Activated naive CD4-positive, alpha-beta T cell (primary cell): ENCODE measurements at places on chromosomes 12 and 14.

DNA sequence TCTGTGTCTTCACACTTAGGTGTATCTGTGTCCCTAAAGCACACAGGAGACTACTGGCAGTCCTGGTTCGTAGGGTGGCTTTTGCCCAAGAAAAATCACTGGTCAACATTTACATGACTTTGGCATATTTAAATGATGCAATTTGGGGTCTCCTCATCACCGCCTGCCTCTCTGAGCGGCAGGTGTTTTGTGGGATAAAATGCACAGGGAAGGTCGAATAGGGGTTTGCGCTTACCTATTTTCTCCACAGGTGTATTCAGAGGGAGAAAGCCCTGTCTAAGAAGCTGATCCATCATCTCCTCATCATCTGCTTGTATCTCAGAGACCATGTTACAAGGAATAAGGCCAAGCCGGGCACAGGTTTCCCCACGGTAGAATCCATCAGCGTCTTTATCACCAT, 74.7 kb downstream of the PIWIL1 start:
- no peak for DNase-seq

GRCh38 chr12:86634456-86635410, 378.5 kb upstream of the MGAT4C start:
- DNase-seq: no peak

DNA sequence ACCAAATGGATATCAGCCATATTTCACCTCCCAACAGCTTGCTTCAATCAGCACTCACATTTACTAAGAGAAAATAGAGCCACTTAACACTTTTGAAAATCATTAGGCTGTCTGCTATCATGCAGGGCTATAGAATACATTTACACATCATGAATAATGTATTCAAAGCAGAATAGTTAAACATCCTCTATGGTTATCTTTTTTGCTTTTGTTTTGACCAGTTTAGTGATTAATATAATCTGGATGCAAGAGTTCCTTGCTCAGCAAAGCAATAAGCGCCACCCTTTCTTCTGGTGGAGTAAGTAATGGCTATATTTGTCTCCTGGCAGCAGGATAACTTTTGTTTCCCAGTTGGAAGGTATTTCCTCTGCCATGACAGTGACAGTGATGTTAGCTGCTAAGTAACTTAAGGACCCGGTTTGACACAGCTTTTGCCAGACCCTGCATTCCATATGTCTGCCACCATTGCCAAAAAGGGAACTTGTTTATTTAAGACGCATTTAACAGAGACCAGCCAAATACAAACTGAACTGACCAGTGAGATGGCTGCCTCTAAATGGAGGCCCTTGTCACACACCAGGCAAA, 70.3 kb upstream of the NR2C1 start:
- DNase-seq: no peak

DNA sequence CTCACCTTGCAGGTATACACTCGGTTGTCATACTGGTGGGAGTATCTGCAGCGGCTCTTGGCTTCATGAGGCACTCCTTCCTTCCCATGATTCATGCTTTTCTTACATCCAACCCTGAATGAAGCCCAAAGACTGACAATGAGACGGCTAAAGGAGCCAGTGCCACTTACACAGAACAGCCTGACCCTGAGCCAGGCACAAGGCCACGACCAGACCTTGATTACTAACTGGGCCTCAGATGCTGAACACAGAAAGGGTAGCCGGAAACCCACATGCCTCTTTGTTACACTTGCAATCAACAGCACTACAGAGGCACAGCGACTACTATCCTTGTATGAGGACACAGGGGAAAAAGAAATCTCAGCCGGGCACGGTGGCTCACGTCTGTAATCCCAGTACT, 48.0 kb downstream of the ZFYVE1 start:
- no peak for DNase-seq

DNA sequence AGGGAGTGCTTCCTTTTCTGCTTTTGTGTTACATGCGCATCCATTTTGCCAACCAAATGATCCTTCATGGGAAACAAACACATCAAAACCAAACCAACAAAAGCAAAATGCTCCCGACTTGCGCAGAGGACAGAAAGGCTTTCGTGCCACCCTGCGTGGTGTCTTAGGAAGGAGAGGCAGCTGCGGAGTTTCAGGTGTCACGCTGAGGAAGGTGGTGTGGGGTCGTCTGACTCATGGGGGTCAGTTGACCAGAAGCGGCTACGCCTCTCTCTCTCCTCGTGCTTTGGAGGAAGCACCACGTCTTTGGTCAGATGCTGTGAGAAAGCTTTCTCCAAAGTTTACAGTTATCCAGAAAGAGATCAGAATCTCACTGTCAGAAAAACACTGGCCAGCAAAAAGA, 7.9 kb downstream of the EMP1 start:
- DNase-seq: no peak

GRCh38 chr12:12987421-12987820, 12.6 kb downstream of the HEBP1 start:
- no peak for DNase-seq

GRCh38 chr14:38755036-38755435, 348.0 kb downstream of the SEC23A start:
- DNase-seq: no peak

DNA sequence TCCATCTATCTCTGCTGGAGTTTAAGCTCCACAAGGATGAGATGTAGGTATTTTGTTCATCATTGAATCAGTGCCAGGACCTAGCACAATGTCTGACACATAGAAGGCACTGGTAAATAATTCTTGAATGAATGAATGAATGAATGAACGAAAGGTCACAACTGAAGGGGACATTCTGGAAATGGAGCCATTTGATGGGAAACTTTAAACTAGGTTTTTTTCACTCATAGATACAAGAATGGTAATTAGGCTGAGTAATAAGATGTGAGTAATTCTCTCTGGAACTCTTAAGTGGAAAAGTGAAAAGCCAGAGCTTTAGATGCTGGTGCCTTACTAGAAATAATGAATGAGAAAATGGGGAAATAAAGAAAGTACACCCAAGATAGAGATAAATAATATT, 44.3 kb downstream of the SCN8A start:
- no peak for DNase-seq

DNA sequence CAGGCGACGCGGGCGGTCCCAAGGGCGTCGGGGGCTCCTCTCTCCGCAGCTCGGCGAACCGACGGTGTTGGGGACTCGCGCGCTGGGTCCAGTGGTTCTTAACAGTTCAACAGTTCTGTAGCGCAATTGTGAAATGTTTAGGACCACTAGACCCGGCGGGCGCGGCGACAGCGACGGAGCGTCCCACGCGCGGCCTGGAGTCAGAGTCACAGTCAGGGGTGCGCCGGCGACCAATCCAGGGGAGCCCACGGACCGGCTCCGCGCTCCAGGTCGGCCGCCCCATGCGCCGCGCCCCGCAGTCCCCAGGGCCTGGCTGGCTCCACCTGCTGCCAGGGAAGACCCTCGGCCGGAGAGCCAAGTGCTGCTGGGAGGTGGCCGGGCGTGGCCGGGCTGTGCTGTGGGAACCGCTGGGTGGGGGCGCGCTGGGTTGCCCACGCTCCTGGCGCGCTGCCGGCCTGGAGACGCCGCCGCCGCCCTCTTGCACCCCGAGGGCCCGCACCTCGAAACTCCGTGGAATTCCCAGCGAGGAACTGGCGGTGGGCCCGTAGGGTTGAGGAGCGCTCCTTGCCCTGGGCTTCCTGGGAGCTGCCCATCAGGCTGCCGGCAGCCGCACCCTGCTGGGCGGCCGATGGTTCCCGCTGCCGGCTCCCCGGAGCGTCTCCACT, 20.9 kb upstream of the KIF26A start:
- DNase-seq: no peak

GRCh38 chr12:117067016-117067415, 32.2 kb downstream of the TESC start:
- no peak for DNase-seq

DNA sequence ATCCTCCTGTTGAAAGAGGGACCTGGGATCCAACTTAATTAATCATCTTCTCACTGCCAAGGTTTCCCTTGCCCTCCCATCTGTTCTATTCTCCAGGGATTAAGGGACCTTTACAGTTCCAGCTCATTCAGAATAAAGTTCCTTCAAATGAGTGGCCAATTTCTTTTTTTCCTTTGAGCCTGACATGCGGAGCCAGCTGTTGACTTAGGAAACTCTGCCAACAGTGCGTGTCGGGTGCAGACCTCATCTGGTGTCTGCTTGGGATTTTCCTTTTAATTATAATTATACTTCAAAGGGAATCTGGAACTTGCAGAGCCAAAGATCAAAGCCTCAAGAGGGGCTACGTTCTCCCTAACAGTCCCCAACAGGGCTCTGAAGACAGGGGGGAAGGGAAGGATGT, 64.8 kb downstream of the CCDC60 start:
- DNase-seq: no peak
